ENCODE measurements at places on chromosomes 4 and X. TPM values are rescaled to one million over a fixed set of nuclear protein-coding genes. Genes with fewer than 3 reads are reported as not detected.

CXCL1 gene
- total RNA-seq: 1.7 TPM

CCSER1 gene
- total RNA-seq: 3.0 TPM

FAM9B gene
- total RNA-seq: not detected

CXCL5 gene
- total RNA-seq: 3.4 TPM

DNA sequence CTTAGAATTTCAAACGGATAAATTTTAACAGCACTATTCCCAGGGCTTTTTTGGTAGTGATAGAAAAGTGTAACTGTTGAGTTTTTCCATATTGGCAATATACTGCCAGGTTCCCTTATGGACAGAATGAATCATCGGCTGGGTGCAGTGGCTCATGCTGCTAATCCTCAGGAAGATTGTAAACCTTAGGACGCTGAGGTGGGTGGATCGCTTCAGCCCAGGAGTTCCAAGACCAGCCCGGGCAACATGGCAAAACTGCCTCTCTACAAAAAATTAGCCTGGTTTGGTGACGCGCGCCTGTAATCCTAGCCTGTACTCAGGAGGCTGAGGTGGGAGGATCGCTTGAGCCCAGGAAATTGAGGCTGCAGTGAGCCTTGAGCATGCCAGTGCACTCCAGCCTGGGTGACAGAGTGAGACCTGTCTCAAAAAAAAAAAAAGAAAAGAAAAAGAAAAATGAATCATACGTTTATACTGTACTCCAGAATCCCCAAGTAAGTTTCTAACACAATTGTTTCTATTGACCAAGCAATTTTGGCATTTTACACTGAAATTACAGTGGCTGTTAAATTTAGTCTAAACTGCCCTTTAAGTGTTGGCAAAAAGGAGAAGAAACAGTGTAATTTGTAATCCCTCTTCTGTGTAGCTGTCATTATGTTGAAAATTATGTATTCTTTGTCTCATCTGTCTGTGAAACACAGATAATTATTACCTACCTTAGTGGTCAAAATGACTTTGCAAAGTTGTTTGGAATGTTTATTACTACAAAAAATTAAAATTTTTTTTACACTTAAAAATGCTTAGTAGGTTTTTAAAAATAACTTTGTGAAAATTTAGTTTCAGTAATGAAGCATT is 1.8 kb downstream of the SLC30A9 start:
- peak overlapping the region; percentile 42 for H3K4me3 ChIP-seq
- no peak overlapping the region for H3K27ac ChIP-seq
- DNase-seq: no peak
- H3K4me1 ChIP-seq: peaks cover 17% of the 10 kb centered on the region
- no peaks in the 10 kb centered on the region for H3K36me3 ChIP-seq

DNA sequence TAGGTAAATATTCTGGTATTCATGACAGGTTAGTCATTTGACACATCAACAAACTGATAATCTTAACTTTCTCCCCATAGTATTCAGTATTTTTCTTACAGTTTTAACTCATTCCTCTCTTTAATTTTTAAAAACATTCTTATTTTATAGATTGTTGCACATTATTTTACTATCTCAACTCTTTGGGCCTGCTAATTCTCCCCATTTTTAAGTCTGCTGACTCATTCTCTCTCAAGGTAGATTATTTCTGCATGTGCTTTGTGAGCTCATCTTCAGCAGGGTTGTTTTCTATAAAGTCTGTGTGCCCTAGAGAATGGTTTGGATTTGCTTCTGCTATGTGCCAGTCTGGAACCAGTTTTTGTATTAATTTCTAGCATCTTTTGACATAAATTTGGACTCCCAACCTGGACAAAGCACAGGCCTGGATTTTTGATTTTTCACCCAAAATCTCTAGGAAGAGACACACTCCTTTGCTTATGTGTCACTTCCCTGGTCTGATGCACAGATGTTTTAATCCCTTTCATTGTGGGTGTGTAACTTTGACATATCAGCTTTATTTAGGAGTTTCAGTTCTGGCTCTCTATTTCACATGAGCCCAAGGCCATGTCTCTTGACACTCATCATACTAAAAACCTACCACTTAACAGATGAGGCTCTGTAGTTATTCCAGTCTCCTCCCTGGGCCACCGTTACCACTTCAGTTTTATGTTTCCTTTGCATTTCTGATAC is 194.3 kb upstream of the PGRMC2 start:
- no peaks in the 10 kb centered on the region for H3K36me3 ChIP-seq
- DNase-seq: no peak
- peaks cover 10% of the 10 kb centered on the region for H3K4me1 ChIP-seq
- no peak overlapping the region for H3K4me3 ChIP-seq
- no peaks in the 10 kb centered on the region for H3K27me3 ChIP-seq
- no peak overlapping the region for H3K27ac ChIP-seq

GRCh38 chr4:14792702-14793227 is 209.5 kb upstream of the CPEB2 start:
- H3K4me3 ChIP-seq: no peak overlapping the region
- no peaks in the 10 kb centered on the region for H3K27me3 ChIP-seq
- peaks cover 3% of the 10 kb centered on the region for H3K36me3 ChIP-seq
- no peak overlapping the region for H3K27ac ChIP-seq
- H3K4me1 ChIP-seq: peaks cover 5% of the 10 kb centered on the region
- DNase-seq: no peak

DNA sequence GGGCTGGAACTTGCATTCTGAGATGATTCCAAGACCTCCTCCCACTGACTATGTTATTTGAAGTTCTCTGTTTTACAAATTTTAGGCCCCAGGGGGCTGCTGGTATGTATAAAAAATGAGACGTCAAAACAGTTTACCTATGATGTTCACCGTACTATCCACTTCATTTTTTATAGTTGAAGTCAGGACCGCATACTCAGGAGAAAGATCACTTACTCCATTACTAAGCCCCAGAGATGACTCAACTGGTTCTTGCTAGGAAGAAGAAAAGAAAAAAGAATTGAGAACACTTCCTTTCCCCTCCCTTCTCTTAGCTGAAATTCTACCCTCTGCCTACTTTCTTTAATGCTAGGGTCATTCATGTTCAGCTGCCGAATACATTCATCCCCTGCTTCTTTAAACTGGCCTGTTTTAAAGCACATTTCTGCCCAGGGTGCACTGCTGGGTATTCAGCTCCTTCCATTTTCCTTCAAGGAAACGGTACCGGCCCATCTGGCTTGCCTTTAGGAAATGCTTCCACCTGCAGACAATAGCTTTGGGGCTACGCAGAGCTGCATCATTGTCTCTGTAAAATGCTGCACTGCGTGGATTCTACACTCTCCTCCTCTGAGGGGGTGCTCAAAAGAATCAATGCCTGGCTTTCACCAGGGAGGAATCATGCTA is 66.2 kb downstream of the IRF2 start:
- peak overlapping the region; percentile 85 for H3K27ac ChIP-seq
- H3K27me3 ChIP-seq: peaks cover 13% of the 10 kb centered on the region
- no peak for DNase-seq
- peaks cover 43% of the 10 kb centered on the region for H3K4me1 ChIP-seq
- peaks cover 61% of the 10 kb centered on the region for H3K36me3 ChIP-seq

GRCh38 chr4:120870279-120870673 is 52.2 kb downstream of the PRDM5 start:
- H3K36me3 ChIP-seq: no peaks in the 10 kb centered on the region
- H3K4me1 ChIP-seq: peaks cover 21% of the 10 kb centered on the region
- H3K27me3 ChIP-seq: no peaks in the 10 kb centered on the region
- H3K27ac ChIP-seq: no peak overlapping the region
- DNase-seq: no peak

- peaks cover 7% of the 10 kb centered on the region for H3K4me1 ChIP-seq
- H3K4me3 ChIP-seq: peak overlapping the region; percentile 85
- no peak for DNase-seq
- H3K27me3 ChIP-seq: no peaks in the 10 kb centered on the region
- H3K27ac ChIP-seq: peak overlapping the region; percentile 74
- H3K36me3 ChIP-seq: no peaks in the 10 kb centered on the region
Measured at GRCh38 chr4:102430461-102430910, 70.7 kb upstream of the NFKB1 start.

- no peak overlapping the region for H3K27ac ChIP-seq
- no peak overlapping the region for H3K4me3 ChIP-seq
- no peaks in the 10 kb centered on the region for H3K36me3 ChIP-seq
- H3K4me1 ChIP-seq: no peaks in the 10 kb centered on the region
- H3K27me3 ChIP-seq: peaks cover under 1% of the 10 kb centered on the region
Measured at GRCh38 chr4:185682236-185682635, 129.8 kb downstream of the SORBS2 start.

DNA sequence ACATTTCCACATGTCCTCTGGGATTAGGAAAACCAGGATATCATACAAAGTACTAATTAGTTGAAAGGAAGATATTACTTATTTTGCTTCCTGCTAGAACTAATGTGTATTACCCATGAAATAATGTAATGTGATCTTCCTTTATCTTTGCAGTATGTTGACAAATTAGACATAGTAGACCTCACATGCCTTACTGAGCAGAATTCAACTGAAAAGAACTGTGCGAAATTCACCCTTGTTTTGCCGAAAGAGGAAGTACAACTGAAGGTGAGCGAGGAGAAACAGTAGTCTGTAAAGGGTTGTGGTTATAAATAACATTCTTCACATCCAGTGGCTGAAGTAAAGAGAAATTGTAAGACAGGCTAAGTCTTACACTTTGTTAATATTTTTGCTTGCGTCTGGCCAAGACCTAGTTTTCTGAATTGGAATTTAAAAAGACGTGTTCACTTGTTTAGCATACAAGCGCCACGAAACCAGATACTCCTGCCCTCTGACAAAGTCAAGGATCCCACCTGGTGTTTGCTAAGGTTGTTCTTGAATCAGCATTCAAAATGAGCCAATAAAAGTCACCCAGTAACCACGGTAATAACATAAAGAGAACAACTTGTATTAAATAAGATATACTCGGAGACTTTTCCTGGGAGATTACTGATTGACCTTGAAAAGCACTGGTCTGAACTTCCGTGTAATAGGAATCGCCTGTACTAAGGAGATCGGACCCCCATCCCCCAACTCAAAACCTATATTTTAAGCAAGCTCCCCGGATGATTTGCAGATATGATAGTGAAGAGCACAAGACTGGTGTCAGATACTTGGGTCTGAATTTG is 16.9 kb downstream of the STAP1 start:
- H3K27ac ChIP-seq: no peak overlapping the region
- no peak overlapping the region for H3K4me3 ChIP-seq
- no peak for DNase-seq

CTAG2 gene
- total RNA-seq: not detected

GRCh38 chr4:39502019-39502663 is 25.1 kb downstream of the UGDH start:
- no peak overlapping the region for H3K27ac ChIP-seq
- no peak for DNase-seq
- no peaks in the 10 kb centered on the region for H3K4me1 ChIP-seq
- peaks cover 38% of the 10 kb centered on the region for H3K36me3 ChIP-seq

DNA sequence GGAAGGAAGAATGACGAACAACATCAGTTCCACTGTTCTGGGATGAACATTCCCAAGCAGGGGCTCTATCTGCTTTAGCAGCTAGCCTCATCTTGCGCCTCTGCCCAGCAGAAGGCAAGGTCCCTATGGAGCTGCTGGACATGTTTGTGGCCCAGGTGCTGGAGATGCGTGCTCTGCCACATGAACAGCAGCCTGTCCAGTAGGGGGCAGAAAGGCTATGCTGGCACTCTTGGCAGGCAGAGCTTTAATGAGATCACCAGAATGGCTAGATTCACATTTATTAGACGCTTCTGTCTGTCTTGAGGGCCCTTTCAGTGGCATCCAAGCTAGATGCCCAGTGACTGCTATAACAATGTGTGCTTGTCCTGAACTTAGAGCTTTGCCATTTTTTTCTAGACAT is 1826.0 kb downstream of the STIM2 start:
- no peaks in the 10 kb centered on the region for H3K27me3 ChIP-seq
- peak; percentile 69 for DNase-seq
- no peaks in the 10 kb centered on the region for H3K4me1 ChIP-seq
- no peak overlapping the region for H3K4me3 ChIP-seq
- H3K27ac ChIP-seq: no peak overlapping the region

DNA sequence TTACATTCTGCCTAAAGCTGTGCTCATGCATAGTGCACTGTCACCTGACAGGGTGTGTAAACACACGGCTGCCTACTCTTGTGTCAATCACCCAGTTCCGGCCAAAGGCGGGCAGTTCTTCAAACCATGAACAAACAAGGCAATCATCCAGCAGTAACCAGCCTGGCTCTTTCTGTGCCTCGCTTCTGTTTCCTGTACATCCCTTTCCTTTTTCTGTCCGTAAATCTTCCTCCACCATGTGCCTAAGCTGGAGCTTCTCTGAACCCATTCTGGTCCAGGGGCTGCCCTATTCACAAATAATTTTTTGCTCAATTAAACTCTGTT is 60.8 kb upstream of the CBR4 start:
- DNase-seq: no peak
- H3K4me3 ChIP-seq: no peak overlapping the region
- no peaks in the 10 kb centered on the region for H3K36me3 ChIP-seq
- H3K27ac ChIP-seq: no peak overlapping the region
- H3K4me1 ChIP-seq: peaks cover 6% of the 10 kb centered on the region

DNA sequence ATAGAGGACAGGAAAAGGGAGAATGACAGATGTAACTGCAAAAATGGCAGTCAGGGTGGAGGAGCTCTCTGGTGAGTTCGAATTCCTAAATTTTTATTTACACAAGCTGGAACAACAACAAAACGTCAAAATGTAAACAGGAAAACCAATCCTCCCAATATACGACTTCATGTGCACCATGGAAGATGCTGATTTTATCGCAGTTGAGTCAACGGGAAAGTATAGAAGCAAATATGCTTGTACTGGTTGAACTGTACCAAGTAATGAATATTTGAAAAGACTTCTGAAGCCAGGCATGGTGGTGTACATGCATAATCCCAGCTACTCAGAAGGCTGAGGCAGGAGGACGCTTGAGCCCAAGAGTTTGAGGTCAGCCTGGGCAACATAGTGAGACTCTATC is 15.4 kb downstream of the STX18 start:
- no peak overlapping the region for H3K4me3 ChIP-seq
- H3K27me3 ChIP-seq: no peaks in the 10 kb centered on the region
- peaks cover 20% of the 10 kb centered on the region for H3K4me1 ChIP-seq
- no peaks in the 10 kb centered on the region for H3K36me3 ChIP-seq

ALB gene
- total RNA-seq: 0.64 TPM

GRCh38 chrX:47311932-47312774 is 58.2 kb upstream of the ZNF157 start:
- peak; percentile 42 for DNase-seq
- no peak overlapping the region for H3K4me3 ChIP-seq
- no peaks in the 10 kb centered on the region for H3K27me3 ChIP-seq
- no peaks in the 10 kb centered on the region for H3K36me3 ChIP-seq
- no peak overlapping the region for H3K27ac ChIP-seq
- no peaks in the 10 kb centered on the region for H3K4me1 ChIP-seq

DNA sequence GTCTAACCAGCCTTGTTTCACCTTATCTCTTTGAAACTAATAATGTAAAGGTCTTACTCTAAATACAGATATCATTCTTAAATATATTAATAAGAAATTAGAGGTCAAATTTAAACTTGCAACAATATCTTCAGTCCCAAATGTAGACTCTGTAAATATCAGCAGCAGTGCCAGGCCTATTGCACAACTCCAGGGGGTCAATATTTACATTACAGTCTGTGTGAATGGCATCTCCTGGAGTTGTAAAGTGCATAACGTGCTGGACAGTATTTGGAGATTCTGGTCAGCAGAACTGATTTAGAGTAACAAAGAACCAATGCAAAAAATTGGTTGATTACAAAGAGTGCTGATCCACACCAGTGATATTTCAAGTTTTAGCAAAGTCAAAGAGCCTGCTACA is 1225.9 kb downstream of the PCDH19 start:
- H3K36me3 ChIP-seq: no peaks in the 10 kb centered on the region
- no peak overlapping the region for H3K27ac ChIP-seq
- no peak overlapping the region for H3K4me3 ChIP-seq
- DNase-seq: no peak
- no peaks in the 10 kb centered on the region for H3K27me3 ChIP-seq

Data from endothelial cell (in vitro differentiated cells).